Skin of body (tissue), 3 donors: ENCODE measurements at places on chromosomes 5 and 9. TPM values are rescaled to one million over a fixed set of nuclear protein-coding genes. Genes with fewer than 3 reads are reported as not detected.

DNA sequence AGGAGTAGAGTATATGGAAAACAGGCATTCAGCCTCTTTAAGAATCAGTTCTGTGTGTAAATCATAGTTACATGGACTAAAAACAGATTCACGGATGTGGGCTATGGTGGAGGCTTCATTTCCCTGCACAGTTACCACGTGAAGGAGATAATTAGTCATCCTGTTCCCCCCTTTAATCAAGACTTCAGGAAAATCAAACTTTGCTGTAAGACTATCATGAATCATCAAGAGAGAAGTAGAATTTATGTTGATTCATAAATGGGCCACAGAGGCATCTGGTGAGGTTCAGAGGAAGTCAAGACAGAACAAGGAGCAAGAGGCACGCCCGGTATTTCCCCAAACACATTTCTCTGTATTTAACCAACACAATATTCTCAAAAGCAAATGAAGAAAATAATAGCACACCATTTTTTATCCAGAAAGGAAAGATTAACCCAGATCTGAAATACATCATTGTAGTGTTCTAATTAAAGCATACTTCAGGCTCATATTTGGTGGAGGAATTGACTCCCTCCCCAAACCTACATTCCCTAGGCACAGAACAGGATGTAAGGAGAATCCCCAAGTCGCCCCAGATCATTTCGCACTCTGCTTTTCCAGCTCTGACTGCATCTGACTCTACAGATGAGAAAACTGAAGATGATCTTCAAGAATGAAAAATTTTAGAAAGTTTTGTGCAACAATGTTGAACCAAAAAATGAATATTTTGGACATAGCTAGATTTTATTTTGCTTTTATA is 175.8 kb upstream of the GAS1 start:
- DNase-seq, result peak; percentile 66

Gene MYO10
- total RNA-seq, result 40.1 TPM

DNA sequence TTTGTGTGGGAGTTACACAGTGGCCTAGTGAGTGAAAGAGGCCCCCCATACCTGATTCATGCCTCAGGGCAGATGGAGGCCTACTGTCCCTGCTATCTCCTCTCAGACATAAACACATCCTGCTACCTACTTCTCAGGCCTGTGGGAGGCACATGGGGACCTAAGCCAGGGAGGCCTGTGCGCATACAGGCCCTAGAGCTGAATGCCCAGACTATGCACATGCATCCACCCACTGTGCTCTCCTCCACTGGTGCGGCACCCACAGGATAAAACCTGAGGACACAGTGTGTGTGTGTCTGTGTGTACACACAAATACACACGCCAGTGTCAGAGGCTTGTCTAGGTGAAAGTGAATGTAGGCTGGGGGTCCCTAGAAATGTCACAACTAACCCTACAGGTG is 1.4 kb downstream of the PAX5 start:
- DNase-seq, result no peak

- DNase-seq, result no peak
Observed at GRCh38 chr9:99748676-99749075, 73.0 kb upstream of the NR4A3 start.

GRCh38 chr9:134563397-134563796 is 78.2 kb upstream of the COL5A1 start:
- DNase-seq, result no peak

DNA sequence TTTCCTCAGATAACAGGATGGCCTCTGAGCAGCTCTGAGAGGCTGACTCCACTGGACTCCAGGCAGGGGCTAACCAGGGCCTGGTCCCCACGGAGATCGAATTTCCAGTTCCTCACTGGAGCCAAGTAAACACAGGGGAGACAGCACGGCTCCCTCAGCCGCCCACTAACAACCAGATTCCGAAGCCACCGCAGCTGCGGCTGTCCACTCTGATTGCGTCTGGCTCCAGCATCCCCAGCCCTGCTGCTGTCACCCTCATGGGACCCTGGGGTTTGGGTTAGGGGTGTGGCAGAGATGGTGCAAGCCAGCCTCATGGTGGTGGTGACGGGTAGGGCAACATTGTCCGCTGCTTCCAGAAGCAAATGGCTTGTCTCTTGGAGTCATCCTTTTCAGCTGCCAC is 172.6 kb downstream of the RGS3 start:
- DNase-seq, result no peak

Gene TIMD4
- 1.4 TPM for total RNA-seq

Gene BSPRY
- 3.9 TPM for total RNA-seq

- DNase-seq, result no peak
Observed at GRCh38 chr5:73282923-73283322, 109.9 kb downstream of the TMEM174 start.

DNA sequence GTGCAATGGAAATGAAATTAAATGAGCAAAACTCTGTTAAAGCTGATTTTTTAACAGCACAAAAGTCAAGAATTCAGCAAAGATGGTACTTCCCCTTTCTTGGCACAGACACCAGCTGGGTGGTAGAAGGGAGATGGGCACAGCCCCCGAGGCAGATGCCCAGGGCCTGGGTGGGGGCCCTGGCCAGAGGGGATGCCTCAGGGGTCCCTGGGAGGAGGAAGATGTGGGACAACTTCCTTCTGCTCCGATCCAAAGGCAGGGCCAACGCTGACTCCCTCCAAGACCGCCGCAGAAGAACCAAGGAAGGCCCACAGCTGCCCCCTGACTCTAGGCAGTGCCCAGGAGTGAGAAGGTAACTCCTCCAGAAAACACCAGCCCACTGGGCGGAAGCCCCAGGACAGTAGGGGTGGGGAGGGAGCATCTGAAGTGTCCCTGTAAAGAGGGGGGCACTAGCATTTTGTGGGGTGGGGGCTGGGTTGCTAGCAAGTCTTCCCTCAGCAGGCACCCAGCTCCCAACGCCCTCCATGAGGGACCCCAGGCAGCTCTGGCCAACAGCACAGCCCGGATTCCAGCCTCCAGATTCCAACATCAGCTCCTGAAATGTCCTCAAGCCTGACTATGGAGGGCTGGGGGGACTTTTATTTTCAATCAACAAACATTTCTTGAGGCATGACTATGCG is 4.9 kb downstream of the NACC2 start:
- no peak for DNase-seq

DNA sequence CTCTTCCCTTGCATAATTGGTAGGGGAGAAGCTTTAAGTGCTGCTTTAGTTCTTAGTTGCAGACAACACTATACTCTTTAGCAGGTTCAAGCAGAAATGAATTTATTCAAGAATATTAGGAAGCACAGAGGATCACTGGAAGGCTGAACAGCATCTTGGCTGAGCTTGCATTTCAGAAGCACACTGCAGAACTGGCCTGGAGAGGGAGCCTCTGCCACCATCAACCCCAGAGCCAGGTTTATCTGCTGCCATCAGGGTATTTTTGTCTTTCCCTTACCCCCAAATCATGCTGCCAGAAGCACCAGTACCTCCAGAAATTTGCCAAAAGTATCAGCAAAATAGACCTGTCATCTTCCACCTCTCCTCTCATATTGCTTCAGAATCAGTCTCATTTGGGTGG is 440.7 kb downstream of the DMAC1 start:
- DNase-seq, result no peak

Gene TTC33
- total RNA-seq, result 22.0 TPM

GRCh38 chr9:34898846-34899245 is 59.2 kb upstream of the PHF24 start:
- peak; percentile 15 for DNase-seq

Gene MYOZ3
- 3.1 TPM for total RNA-seq

- peak; percentile 52 for DNase-seq
Observed at GRCh38 chr5:82821846-82822633, 255.2 kb downstream of the TMEM167A start.

DNA sequence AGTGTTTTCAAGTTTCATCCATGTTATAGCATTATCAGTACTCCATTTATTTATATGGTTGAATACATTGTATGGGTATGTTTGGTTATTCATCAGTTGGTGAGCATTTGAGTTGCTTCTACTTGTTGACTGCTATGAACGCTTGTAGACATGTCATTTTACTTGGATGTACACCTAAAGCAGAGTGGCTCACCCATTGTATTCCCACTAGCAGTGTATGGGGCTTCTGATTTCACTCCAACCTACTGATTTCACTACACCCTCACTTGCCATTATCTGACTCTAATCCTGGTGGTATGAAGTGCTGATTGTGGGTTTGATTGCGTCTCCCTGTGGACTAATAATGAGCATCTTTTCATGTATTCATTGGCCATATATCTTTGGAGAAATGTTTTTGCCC is 9.5 kb downstream of the NPM1 start:
- no peak for DNase-seq

DNA sequence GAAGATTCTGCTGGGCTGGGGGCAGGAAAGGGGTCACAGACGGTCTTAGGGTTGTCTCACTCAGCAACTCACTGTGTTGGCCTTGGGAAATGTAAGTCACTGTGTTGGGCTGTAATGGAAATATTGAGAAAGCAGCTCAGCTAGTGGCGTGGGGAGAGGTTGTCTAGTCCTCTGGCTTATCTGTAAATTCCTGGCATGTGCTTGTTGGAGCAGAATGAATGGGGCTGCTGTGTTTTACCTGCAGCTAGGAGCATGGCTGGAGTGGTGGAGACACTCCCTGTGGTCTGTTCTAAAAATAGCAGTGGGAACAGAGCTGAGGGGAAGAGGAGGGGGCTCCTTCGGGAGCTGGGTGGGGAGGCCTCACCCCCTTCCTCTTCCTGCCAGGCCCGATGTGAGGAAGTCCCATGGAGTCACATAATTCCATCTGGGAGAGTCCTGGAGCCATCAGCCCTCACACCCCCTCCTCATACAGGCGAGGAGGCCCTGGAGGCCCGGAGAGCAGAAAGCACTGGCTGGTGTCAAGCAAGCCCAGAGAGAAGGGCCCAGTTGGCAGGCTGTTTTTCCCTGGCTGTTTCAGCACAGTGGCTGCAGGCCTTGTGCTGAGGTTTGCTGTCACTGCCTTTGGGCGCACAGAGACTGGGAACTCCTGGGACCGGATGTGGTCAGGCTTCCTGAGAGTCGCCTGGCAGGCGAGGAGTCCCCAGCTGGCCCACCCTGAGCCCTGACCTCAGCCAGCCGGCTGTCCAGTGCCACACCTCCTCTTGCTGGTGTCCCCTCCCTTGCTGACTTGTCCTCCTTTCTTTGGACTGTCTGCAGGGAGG is 84.9 kb downstream of the RGS3 start:
- DNase-seq, result peak; percentile 11

Gene IL4
- total RNA-seq, result not detected

- no peak for DNase-seq
Observed at GRCh38 chr9:133980864-133981588, 11.1 kb downstream of the VAV2 start.

GRCh38 chr9:89444274-89444673 is 53.6 kb downstream of the SEMA4D start:
- no peak for DNase-seq

DNA sequence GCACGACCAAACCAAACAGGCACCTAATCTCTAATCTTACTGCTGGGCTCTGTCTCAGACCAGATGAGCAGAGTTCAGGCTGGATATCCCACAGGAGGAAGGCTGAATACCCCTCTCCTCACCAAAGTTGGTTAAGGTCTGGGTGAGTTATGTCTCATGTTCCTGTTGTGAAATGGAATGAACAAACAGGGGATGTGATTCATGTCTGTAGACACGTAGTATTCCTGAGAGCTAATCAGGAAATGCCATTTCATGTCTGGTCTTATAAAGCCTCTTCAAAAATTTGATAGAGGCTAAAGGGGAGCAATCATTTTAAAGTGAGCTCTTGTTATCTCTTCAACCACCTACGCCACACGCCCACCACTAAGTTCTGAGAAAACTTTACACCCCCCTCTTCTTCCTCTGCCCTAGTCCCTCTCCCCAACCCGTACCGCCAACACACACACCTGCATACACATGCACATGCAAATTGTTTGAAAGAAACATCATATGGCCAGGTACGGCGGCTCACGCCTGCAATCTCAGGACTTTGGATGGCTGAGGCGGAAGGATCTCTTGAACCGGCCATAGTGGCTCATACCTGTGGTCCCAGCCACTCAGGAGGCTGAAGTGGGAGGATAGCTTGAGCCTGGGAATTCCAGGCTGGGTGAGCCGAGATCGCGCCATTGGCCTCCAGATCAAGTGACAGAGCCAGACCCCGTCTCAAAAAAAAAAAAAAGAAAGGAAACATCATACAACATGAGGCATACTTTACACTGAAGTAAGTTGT is 69.8 kb upstream of the RAI14 start:
- no peak for DNase-seq

Gene SOHLH1
- not detected for total RNA-seq

Gene ENHO
- total RNA-seq, result 3.3 TPM

- DNase-seq, result no peak
Observed at GRCh38 chr9:99235926-99236634, 14.0 kb downstream of the SEC61B start.

DNA sequence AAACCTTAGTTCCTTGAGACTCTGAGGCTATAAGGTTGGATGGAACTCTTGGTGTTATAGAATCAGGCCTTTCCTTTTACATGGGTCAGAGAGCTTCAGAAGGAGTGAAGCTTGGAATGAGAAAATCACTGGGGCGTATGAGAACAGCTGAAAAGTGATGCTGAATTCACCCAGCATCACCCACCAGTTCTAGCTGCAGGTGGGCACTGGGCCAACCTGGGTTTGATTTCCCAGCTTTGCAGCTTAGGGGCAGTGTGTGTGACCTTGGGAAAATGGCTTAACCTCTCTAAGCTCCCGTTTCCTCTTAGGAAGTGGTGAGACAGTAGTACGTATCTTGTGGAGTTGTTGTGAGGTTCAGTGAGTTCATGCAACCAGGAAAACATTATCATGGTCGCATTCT is 10.7 kb downstream of the PCDH12 start:
- DNase-seq, result no peak

DNA sequence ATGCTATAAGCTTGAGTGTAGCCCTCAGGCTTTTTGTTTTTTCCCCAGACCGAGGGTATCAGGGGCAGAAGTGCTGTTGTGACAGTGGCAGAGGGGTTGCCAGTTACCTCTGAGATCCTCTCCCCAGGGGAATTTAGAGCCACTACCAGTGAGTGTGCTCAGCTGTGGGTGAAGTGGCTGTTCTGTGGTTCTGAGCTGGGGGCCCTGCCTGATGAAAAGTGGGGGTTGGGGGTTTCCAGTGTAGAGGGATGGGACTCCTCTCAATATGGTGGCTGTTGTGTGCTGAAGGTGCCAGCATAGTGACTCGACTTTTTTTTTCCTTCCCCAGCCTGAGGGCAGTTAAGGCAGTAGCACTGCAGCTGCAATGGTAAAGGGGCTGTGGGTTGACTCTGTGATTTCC is 506.7 kb downstream of the TMEM232 start:
- DNase-seq, result no peak

GRCh38 chr5:160347448-160347847 is 23.0 kb downstream of the C1QTNF2 start:
- peak; percentile 49 for DNase-seq

DNA sequence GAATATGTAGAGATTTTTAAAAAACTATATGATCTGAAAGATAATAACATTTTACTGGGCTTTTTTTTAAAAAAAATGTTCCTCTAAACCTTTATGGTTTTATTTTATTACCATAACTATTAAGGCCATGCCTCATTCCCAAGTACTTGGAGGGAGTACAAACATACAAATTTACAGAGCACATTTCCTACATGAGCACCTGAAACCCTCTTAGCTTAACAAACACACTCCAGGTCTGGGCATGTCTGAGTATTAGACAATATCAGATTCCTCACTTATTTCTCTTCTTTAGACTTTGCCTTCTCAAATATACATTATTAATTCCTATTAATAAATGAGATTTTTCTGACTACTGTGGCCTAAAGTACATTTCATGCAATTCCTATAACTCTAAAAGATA is 319.2 kb downstream of the SLCO4C1 start:
- DNase-seq, result no peak

- DNase-seq, result no peak
Observed at GRCh38 chr5:137141779-137142178, 357.3 kb downstream of the SPOCK1 start.

- DNase-seq, result no peak
Observed at GRCh38 chr9:92686954-92687353, 17.0 kb upstream of the IPPK start.
